ENCODE measurements at places on chromosomes 2 and 18.

DNA sequence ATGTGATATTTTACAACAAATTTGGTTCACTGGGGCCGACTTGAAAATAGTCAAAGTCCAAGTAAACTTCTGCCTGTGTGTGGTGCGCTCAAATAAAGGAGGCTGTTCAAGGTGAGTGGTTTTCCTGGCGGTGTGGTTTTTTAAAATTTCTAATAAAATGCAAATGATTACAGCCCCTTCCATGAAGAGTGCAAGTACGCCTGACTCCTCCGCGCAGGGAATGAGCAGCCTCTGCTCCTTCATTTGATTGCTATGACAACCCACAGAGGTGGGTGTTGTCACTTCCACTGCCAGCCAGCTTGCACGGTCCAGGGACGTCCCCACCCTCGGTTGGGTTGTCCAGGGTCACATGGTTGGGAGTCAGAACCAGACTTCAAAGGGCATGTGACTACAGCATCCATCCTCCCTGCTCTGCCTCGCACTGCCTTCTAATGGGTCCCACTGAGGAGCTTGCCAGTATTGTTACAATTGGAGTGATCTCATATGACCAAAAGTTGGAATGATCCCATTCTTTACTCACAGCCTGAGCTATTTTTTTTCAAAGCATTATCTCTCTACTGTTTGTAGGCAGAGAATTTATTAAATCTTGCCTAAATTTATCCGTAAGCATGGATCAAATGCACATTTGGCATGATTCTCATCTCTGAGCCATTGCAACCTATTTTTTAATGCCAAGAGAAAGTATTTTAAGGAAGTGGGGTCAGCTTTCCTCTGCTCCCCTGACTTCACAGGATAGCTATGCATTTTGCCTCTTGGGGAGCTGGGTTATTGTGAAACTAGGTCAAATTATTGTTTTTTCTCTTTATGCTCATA lies 121.3 kb downstream of the AGAP1 start:
- DNase-seq: no peak

DNA sequence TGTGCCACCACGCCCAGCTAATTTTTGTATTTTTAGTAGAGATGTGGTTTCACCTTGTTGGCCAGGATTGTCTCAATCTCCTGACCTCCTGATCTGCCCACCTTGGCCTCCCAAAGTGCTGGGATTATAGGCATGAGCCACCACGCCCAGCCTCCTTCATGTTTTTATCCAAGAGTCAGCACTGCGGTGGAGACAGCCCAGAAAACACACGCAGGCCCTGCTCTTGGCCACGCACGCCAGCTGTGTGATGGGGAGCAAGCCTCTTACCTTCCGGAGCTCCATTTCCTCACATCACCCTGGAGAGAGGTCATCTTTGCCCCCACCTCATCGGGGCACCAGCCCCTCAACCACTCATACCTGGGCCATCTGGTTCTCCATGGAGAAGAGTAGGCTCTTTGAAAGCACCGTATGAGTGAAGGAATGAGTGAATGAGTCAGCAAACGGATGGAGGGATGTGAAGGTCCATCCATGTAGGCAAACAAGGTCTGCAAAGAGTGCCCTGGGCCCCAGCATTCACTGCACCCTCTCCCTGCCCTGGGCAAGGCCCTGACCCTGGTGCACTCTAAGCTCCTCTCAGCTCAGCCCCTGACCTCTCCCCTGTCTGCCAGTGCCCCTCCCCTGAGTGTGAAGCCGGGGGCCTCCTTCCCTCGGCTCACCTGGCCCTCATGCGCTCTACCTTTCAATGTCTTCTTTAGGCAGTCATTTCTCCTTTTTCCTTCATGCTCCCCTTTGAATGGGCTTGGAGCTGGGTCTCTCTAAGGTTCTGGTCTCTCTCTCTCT lies 7.4 kb downstream of the GYPC start:
- DNase-seq: no peak

DNA sequence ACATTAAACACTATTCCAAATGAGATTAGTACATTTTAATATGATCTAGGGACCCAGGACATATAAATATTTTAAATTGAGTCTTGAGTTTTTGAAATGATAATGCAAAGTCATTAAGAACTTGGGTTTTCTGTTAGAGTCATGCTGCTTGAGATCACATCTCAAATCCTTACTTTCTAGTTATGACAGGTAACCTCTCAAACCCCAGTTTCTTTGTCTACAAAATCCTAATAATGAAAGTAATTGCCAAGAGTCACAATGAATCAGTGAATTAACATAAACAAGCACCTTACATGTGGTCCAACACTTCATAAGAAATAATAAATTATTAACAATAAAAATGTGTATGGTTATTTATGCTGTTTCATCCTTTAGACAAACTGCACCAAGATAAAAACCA lies 607.6 kb downstream of the LRP1B start:
- DNase-seq: no peak

DNA sequence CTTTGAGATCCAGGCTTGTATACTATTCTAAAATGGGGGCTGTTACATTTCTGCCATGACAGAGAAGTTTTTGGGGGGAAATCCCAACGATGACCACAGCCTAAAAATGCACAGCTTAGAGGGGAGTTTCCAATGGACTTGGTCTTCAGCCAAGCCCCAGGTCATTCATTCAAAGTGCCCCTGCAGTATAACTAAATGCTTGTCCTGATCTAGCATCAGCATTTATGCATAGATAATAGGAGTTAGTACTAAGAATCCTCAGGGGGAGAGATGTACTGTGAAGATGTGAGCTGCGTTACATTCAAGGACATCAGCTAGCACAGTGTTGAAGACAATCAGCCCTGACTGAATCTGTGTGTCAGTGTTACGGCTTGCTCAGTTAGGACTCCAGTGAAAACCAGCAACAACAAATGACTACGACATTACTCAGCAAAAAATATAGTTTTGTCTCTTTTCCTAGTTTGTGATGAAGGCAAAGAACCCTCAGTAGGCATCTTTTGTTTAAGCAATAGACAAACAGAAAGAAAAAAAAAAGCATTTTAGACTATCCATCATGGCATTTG lies 160.9 kb downstream of the ZEB2 start:
- no peak for DNase-seq

GRCh38 chr18:36066001-36066400 lies 1.4 kb downstream of the RPRD1A start:
- DNase-seq: no peak

GRCh38 chr2:25358836-25359235 lies 17.1 kb upstream of the DNMT3A start:
- no peak for DNase-seq

GRCh38 chr2:46717344-46718121 lies 198.1 kb downstream of the MCFD2 start:
- DNase-seq: no peak

GRCh38 chr18:25810736-25811135 lies 279.7 kb downstream of the SS18 start:
- DNase-seq: no peak

- DNase-seq: peak; percentile 60
Measured at GRCh38 chr2:25822190-25823117, 55.8 kb downstream of the ASXL2 start.

- DNase-seq: no peak
Measured at GRCh38 chr2:83944191-83944590, 514.9 kb downstream of the SUCLG1 start.

DNA sequence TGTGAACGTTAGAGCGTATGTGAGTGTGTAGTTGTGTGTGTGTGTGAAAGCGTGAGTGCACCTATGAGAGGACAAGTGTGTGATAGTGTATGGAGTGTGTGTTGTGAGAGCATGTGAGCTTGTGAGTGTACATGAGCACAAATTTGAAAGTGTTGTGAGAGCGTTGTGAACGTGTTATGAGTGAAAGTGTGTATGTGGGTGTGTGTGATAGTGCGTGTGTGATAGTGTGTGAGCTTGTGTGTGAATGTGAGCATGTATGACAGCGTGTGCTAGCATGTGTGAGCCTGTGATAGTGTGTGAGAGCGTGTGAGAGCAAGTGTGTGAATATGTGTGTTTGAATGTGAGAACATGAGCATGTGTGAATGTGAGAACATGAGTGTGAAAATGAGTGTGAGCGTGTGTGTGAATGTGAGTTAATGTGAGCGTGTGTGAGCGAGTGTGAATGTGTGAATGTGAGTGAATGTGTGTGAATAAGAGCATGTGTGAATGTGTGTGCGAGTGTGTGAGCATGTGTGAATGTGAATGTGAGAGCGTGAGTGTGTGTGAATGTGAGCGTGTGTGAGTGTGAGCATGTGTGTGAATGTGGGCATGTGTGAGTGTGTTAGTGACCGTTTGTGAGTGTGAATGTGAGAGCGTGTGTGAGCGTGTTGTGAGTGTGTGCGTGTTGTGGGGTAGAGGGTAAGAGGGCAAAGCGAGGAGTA lies 25.0 kb downstream of the RALB start:
- DNase-seq: no peak

DNA sequence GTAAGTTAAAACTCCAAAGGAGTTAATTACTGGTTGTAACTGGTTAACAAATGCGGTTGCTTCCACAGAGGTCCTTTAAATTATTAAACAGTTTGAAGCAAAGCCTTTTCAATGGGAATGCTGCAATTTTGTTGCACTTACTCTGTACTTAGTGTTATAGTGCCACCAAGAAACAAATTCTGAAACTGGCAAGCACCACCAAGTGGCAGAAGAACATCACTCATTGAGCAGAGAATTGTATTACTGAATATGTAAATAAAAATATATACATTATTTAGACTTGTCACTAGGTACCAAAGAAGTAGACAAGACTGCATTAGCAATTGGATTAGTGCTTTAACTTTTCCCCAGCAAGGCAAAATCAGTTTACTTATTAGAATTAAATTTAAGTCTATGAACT lies 2.6 kb upstream of the TMEFF2 start:
- no peak for DNase-seq

- no peak for DNase-seq
Measured at GRCh38 chr2:228646061-228646460, 464.6 kb upstream of the SPHKAP start.

DNA sequence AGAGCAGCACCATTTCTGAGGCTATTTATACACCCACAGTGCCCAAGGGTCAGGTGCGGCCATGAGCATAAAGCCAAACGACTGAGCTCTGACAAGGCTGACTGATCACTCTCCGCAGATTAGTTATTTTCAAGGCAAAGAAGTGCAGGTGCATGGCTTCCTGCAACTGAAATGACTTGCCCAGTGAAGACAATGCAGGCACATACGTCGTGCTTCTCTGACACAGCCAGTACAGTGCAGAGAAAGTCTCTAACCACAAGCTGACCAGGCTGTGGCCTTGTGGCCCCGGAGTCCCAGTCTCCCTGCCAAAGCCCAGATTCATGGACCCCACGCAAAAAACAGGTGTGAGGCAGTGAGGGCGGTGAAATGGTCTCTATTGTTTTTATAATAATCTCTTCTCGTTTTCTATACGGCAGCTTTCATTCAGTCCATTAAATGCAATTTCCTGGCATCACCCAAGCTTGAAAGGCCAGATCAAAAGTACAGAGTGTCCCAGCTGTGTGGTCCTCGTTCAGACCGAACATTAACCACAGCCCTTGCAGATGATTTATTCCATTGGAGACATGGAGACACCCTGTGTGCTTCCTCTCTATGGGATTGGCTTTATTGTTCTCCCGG lies 447.0 kb upstream of the ID2 start:
- DNase-seq: no peak

- no peak for DNase-seq
Measured at GRCh38 chr2:27751377-27751776, 20.1 kb upstream of the MRPL33 start.

DNA sequence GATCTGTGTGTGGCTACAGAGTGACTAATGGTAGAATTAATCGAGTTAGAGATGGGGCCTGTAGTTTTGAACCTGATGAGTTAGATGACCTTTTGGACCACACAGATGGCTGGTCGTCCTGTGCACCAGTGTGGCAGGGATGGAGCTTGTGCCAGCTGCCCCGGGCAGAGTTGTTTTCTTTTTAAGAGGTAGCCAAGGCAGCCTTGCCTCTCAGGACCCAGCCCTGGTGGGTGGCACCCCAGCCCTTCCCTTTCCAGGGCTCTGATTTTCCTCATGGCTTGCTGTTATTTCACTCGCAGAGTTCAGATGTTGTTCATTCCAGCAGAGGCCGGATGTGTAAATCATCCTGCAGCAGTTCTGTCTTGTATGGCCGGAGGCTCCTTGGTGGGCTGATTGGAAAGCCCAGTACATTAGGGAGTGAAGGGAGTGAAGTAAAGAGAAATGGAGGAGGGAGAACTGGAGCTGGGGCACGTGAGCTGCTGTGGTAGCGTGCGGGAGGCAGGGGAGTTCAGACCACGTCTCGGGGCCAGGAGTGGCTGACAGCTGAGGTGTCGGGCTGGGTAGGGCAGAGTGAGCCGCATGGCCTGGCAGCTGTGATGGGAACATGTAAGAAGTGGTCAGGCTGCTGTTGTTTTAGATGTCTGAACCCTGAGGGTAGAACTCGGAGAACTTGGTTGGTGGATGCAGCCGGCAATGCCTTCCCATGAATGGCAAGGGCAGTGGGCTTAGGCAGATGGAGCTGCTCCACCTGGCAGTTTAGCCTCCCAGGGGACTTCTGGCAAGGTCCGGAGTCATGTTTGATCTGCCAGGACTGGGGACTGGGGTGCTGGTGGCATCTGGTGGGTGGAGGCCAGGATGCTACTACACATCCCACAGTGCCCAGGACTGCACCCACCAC lies 28.8 kb downstream of the ASAP2 start:
- no peak for DNase-seq

DNA sequence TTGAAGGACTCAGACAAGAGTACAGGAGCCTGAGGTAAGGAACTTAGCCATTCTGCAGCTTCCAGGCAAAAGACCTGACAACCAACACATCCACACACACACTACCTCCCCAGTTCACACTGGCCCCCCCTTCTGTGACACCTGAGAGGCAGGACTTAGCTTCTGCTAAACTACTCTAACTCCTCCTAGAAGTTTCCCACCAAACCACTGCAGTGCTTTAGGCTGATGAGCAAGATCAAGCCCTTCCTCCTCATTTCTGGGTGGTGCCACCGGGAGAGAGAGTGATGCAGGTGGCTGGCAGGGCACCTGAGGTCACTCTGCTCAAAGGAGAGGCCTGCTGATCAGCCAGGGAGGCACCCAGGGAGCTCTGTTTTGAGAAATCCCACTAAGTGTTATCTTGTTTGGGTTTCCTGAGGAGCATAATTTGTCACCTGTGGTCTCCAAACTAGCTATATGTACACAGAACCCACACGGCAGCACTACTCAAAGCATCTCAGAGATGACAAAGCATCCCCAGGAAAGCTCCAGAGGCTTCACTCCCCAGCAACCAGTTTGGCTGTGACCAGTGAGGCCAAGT lies 188.4 kb downstream of the MYO5B start:
- no peak for DNase-seq

DNA sequence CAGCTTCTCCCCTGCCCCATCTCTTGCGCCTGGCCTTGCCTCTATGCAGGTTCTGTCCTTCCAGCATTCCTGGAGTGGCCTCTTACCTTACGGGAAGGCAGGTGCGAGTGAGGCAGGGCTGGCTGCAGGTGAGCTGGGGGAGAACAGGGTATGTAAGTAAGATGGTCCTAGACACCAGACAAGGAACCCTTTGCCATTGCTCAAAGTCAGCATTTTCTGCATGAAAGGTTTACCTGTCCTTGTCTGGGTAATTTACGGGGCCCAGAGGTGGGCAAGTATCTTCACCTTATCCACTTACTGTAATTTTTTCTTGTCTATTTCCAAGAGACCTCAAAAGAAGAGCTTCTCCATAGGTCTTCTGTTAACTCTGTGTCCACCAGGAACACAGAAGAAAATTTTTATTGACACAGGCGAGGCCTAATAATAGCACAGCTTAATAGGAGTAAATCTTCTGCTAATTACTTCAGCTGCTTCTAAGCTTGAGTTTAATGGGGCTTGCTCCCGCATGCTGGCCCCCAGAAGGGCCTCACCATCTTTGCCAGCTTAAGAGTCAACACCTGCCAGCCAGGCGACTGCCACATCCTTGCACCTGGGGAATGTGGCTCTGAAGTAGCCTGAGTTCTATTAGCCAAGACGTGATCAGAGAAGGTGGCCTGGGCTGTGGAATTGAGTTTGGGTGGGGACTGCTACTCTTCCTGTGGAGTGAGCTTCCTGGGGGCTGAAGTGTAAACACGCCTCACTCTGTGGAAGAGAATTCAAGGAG lies 27.1 kb downstream of the PCARE start:
- DNase-seq: no peak

Data from stimulated activated CD8-positive, alpha-beta memory T cell treated with anti-CD3 and anti-CD28 coated beads, Interleukin-2, amount 100 ng/mL, for 48 hours (primary cell).